ENCODE measurements at places on chromosomes 5 and 9. TPM values are rescaled to one million over a fixed set of nuclear protein-coding genes. Genes with fewer than 3 reads are reported as not detected.

Gene TUT7
- total RNA-seq: 36.8 TPM

GRCh38 chr5:1060535-1060981, 51.3 kb downstream of the SLC12A7 start:
- DNase-seq: no peak
- no peaks in the 10 kb centered on the region for H3K27me3 ChIP-seq
- peaks cover 91% of the 10 kb centered on the region for H3K36me3 ChIP-seq
- no peak overlapping the region for H3K27ac ChIP-seq
- no peaks in the 10 kb centered on the region for H3K4me1 ChIP-seq

- no peak overlapping the region for H3K27ac ChIP-seq
- H3K27me3 ChIP-seq: no peaks in the 10 kb centered on the region
- no peaks in the 10 kb centered on the region for H3K36me3 ChIP-seq
These were observed 87.1 kb upstream of the ELL2 start for GRCh38 chr5:96048763-96049162.

GRCh38 chr9:78712903-78713613, 416.1 kb downstream of the PSAT1 start:
- no peak overlapping the region for H3K27ac ChIP-seq
- no peak overlapping the region for H3K4me3 ChIP-seq
- H3K36me3 ChIP-seq: no peaks in the 10 kb centered on the region
- DNase-seq: no peak
- H3K4me1 ChIP-seq: no peaks in the 10 kb centered on the region

- no peaks in the 10 kb centered on the region for H3K36me3 ChIP-seq
- H3K4me1 ChIP-seq: peaks cover 5% of the 10 kb centered on the region
- no peak overlapping the region for H3K4me3 ChIP-seq
- no peak overlapping the region for H3K27ac ChIP-seq
- DNase-seq: no peak
These were observed 85.2 kb upstream of the CLINT1 start for GRCh38 chr5:157944077-157944633.
